Urinary bladder (tissue), 4 donors: ENCODE measurements at places on chromosomes 2 and 18. TPM values are rescaled to one million over a fixed set of nuclear protein-coding genes. Genes with fewer than 3 reads are reported as not detected.

Gene AQP12B
- total RNA-seq: not detected

Gene CDH20
- 1.1 TPM for total RNA-seq

Gene CCDC93
- total RNA-seq: 31.0 TPM

Gene CNTNAP5
- total RNA-seq: 1.8 TPM

Gene NAT8
- not detected for total RNA-seq

Gene LINC00305
- not detected for total RNA-seq

Gene SKA1
- 11.5 TPM for total RNA-seq

Gene DUSP19
- 9.6 TPM for total RNA-seq

Gene NCKAP5
- 14.4 TPM for total RNA-seq

Gene C2orf15
- total RNA-seq: 1.5 TPM
